AG09319 (cell line): ENCODE measurements at places on chromosomes 1 and 21.
A peak's percentile ranks its signal among the peaks of the same experiment; 100 is the strongest.

- no peak for DNase-seq
Observed at GRCh38 chr1:228901936-228902681, 166.8 kb downstream of the RHOU start.

GRCh38 chr1:247210376-247211117 is 38.7 kb upstream of the ZNF124 start:
- DNase-seq = peak; percentile 64

- no peak for DNase-seq
Observed at GRCh38 chr1:11100149-11100493, 452 bp upstream of the EXOSC10 start.

DNA sequence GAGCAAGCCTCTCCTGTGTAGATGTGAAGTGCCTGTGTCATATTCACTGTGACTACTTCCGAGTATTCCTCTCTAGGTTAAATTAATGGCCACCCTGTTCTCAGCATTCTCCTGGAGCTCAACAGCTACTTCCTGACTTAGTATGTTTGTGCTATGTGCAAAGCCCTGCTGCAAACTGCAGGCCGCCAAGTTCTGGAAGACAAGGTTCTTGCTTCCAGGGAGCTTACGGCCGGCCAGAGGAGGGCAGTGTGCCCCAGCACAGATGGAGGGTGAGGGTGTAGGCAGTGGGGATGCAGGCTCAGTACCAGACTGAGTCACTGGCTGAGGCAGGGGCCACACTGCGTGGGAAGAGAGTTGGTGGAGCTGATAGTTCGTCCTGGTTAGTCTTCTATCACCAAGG is 43.2 kb downstream of the ELK4 start:
- DNase-seq = no peak

DNA sequence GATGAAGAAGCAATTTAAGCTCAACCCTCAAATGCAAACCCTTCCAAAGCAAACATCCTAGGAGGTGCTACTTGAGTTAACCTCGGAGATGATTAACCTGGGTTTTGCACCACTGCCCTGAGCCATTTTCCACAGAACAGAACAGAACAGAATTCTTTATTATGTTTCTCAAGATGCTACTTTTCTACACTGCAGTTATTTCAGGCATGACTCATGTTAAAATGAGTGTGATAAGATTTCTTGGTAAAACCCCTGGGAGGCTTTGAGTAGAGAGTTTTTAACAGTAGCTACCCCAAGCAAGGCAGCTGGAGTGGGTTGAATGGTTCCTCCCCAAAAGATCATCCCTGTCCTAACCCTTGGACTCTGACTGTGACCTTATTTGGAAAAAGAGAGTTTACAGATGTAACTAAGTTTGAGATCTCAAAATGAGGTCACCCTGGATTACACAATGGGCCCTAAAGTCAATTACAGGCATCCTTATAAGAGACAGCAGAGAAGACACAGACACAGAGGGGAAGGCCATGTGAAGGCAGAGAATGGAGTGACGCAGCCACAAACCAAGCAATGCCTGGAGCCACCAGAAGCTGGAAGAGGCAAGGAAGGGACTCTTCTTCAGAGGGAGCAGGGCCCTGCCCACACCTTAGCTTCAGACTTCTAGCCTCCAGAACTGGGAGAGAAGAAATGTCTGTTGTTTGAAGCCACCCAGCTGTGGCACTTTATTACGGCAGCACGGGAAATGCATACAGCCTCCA is 153.4 kb downstream of the ETS2 start:
- peak; percentile 48 for DNase-seq

- DNase-seq = no peak
Observed at GRCh38 chr1:54604051-54604450, 19.3 kb downstream of the FAM151A start.

GRCh38 chr1:47477595-47478080 is 39.8 kb downstream of the FOXD2 start:
- no peak for DNase-seq

GRCh38 chr1:226467443-226467842 is 59.5 kb upstream of the PARP1 start:
- no peak for DNase-seq

DNA sequence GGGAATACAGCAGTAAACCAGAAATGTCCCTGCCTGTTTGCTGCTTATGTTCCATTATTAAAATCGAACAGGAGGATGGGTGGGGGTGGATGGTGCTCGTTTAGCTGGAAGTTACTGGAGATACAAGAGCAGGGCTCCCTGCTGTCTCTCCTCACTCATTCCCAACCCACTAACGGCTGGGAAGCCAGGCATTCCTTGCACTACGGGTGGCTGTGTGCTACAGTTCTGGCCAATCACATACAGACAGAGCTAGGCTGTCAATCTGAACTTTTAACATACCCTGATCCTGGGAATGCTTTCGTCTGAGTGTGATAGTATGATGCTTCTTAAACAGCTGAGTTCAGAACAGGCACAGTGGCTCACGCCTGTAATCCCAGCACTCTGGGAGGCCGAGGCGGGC is 7.0 kb downstream of the SIPA1L2 start:
- DNase-seq = no peak

- DNase-seq = no peak
Observed at GRCh38 chr1:214582289-214582891, 20.6 kb upstream of the CENPF start.

GRCh38 chr1:173355281-173356031 is 121.7 kb upstream of the PRDX6 start:
- DNase-seq = no peak

GRCh38 chr1:55478742-55479141 is 263.6 kb upstream of the USP24 start:
- DNase-seq = no peak

GRCh38 chr1:179036844-179037465 is 11.3 kb downstream of the FAM20B start:
- DNase-seq = no peak

GRCh38 chr1:14678011-14678638 is 79.6 kb downstream of the KAZN start:
- DNase-seq = no peak

GRCh38 chr1:94325377-94326302 is 88.3 kb upstream of the ARHGAP29 start:
- DNase-seq = peak; percentile 94

- no peak for DNase-seq
Observed at GRCh38 chr1:152109998-152110294, 5.3 kb downstream of the TCHH start.

DNA sequence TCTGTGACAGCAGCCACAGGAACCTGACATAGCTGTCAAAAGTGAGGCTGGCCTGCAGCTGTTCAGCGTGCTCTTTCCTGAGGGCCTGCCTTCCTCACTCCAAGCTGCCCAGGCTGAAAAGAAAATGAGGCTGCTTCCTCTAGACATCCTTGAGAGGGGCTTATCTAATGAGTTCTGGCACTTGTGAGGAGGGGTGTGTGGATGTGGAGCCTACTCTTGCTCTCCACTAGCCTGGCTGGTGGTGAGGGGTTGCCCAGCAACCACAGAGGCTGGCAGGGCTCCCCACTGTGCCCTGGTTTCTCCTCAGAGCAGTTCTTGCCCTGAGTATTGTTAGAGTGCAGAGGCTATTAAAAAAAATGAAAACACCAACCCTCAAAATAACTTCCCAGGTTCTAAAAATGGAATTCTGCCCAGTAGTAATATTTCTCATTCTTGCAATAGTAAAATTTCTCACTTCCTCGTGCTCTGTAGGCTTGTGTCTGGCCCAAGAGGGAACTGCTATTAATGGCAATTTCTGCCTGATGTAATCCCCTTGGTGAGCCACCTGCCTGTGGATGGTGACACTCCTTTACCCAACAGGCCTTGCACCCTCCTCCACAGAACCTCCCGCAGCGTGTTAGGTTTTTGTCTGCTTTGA is 52.6 kb upstream of the EPS8L3 start:
- DNase-seq = no peak

DNA sequence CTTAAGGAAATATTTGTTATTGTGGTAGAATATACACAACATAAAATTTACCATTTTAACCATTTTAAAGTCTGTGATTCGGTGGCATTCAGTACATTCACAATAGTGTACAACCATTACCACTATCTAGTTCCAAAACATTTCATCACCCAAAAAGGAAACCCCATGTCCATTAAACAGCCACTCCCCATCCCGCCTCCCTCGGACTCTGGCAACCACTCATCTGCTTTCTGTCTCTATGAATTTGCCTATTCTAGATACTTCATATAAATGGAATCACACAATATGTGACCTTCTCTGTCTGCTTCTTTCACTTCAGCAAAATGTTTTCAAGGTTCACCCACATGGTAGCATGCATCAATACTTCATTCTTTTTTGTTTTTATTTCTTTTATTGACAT is 51.3 kb downstream of the PTP4A2 start:
- DNase-seq = no peak

GRCh38 chr1:220227393-220227792 is 44.9 kb downstream of the RAB3GAP2 start:
- DNase-seq = no peak

- DNase-seq = no peak
Observed at GRCh38 chr1:108732398-108732797, 14.1 kb upstream of the STXBP3 start.

GRCh38 chr1:24558902-24559791 is 3.3 kb downstream of the NCMAP start:
- peak; percentile 32 for DNase-seq

DNA sequence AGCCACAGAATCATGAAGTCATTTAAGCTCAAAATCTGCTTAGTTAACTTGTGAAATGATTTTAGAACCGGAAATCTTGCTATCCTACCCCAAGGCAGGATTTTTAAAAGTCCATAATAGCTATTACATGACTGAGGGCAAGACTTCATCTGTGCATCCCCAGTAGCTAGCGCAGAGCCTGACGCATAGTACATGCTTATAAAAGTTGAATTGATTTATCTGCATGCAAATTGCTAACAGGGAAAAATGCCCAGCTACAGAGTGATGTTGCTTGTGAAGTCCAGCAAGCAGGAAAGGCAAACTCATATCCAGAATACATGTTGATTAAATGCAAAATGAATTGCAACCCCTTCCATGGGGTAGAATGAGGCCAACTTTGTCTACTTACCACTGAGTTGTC is 8.1 kb upstream of the MAP1LC3C start:
- no peak for DNase-seq

GRCh38 chr1:229190057-229190575 is 80.8 kb upstream of the RAB4A start:
- DNase-seq = no peak

DNA sequence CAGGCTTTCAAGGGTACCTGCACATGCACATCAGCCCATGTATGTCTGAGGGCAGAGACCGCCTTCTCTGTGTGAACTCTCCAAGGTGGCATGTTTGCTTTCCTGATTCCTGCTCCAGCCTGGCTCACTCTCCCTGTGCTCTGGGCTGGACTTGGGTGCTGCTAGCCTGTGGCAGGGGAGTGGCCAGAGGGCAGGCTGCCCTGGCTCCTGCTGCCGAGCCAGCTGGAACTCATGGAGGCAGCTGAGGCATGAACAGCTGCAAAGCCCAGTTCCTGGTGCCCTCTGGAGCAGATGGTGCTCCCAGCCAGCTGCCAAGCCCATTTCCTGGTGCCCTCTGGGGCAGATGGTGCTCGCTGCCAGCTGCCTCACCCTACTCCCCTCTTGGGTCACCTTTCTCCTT is 7.6 kb downstream of the UBL4B start:
- DNase-seq = no peak

DNA sequence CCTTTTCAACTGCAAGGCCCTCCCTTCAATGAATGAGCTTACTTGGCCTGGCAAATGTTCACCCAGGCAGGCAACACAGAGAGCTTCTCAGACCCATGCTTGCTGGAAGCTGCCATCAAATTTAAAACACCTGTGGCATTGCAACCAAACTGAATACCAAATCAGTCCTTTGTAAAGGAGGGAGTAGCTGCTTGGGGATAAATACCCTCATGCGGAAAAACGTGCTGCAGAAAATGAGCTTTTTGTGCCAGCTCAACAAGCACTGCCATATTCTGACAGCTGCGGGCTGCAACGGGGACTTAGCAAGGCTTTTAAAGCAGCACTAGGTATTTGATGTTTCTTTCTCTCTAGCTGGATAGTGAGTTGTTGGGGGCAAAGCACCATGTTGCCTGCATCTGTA is 119.7 kb downstream of the PLPPR4 start:
- no peak for DNase-seq

- DNase-seq = no peak
Observed at GRCh38 chr21:16194788-16195537, 465.2 kb downstream of the USP25 start.

DNA sequence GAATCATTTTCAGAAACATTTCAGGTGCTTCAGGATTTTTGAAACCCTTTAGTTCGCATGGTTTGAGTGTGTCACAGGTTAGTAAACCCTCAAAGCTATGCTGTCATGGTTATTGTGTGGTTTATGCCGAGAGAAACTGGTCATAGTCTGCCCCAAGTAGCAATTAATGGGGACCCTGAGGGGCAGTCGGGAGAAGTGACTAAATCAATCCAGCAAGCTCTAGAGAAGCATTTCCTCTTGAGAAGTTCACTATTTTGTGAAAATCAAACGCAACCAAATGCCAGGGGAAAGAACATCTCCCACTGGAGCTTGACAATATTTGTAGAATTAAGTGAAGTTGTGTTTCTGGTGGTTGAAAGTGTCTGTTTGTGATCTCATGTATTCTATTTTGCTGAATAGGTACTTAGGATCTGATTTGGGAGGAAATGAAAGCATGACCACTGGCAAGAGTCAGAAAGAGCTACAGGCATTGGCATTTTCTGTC is 63.0 kb upstream of the BACH1 start:
- no peak for DNase-seq

GRCh38 chr1:153937331-153937730 is 9.2 kb downstream of the DENND4B start:
- DNase-seq = no peak

- DNase-seq = no peak
Observed at GRCh38 chr1:216005916-216006315, 417.3 kb downstream of the USH2A start.

- DNase-seq = no peak
Observed at GRCh38 chr21:28602546-28602945, 390.1 kb downstream of the LTN1 start.
